ENCODE measurements at places on chromosomes 6 and 20.

GRCh38 chr6:82030761-82031503 lies 216.6 kb downstream of the IBTK start:
- no peak for DNase-seq

GRCh38 chr6:112241820-112242429 lies 12.4 kb downstream of the LAMA4 start:
- DNase-seq: no peak

DNA sequence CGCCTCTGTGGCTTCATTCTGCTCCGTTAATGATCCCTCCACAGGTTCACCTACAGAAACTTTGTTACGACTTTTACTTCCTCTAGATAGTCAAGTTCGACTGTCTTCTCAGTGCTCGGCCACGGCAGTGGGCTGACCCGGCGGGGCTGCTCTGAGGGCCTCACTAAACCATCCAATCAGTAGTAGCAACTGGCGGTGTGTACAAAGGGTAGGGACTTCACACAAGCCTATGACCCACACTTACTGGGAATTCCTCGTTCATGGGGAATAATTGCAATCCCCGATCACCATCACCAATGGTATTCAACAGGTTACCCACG lies 1959.2 kb upstream of the DEFB115 start:
- DNase-seq: no peak

DNA sequence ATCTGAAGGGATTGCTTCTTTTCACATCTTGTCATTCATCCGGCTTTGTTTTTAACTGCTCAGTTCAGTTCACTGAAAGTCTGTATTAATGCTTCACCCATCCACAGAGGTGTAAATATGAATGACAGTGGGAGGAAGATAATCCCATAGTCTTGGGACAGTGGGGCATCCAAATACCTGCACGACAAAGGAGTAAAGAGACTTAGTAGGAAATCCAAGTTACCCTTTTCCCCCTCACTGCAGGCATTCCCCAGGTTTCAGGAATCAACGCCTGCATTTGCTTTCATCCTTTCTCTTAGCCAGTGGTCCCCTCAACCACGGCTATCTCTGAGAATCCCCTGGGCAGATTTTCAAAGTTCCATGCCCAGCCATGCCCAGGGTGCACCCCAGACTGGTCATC lies 110.2 kb downstream of the MYLK4 start:
- no peak for DNase-seq

GRCh38 chr6:138862456-138862855 lies 66.6 kb downstream of the ECT2L start:
- DNase-seq: no peak

DNA sequence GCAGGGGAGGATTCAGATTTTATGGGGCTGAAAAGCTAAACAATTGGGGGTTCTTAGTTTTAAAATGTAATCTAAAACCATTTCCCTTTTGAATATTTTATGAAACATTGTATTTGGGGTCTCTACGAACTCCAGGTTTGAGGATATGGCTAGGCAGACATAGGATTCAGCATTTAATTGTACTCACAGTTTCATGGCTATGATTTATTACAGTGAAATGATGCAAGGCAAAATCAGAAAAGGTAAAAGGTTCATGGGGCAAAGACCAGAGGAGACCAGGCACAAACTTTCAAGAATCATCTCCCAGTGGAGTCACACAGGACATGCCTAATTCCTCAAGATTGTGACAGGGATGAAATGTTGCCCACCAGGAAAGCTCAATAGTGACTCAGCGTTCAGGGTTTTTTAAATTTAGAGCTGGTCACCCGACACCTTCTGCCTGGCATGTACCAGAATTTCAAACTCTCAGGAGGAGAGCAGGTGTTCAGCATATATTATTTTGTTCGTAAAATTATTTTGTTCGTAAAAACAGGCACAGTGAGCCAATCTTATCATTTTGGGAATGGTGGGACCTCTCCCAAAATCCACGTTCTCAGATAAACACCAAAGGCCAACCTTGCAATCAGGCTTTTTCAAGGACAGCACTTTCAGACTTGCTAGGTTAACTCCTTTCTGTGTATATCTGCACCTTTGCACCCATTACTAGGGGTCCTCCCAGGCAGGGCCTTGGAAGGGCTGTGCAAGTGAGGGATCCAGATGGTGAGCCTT lies 270.3 kb downstream of the NKAIN2 start:
- DNase-seq: no peak

DNA sequence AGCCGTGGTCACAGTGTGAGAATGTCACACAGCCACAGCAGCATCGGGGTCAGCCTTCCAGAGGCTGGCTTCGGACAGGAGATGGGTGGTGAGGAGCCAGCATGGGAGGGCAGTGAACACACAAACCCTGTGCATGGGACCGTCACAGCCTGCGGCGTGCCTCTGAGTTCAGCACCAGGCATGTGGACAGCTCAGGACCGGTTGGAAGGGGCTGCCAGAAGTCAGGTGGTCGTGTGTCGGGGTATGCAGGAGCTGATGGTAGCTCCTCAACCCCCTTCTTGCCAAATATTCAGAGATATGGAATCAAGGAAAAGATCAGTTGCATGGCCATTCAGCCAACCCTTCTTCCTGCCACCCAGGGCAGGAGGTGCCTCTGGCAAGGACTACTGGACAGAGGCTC lies 28.2 kb downstream of the MYT1 start:
- DNase-seq: no peak

DNA sequence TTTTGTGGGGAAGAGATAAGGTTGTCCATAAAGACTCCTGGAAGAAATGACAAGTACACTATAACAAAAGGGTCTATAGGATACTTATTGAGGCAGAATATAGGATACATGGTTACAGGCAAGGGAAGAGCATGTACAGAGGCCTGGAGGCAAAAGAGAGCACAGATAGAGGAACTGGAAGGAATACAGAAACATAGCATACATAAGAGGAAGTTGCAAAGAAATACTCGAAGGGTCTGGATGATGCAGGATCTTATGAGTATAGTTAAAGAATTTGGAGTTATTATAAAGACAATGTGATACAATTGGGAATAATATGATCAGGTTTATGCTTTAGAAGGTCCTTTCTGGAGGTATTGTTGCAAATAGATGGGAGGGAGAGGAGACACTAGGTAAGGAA lies 592.7 kb upstream of the POU3F2 start:
- no peak for DNase-seq

- DNase-seq: no peak
These were observed 452.0 kb downstream of the EPHA7 start for GRCh38 chr6:92967362-92967761.

DNA sequence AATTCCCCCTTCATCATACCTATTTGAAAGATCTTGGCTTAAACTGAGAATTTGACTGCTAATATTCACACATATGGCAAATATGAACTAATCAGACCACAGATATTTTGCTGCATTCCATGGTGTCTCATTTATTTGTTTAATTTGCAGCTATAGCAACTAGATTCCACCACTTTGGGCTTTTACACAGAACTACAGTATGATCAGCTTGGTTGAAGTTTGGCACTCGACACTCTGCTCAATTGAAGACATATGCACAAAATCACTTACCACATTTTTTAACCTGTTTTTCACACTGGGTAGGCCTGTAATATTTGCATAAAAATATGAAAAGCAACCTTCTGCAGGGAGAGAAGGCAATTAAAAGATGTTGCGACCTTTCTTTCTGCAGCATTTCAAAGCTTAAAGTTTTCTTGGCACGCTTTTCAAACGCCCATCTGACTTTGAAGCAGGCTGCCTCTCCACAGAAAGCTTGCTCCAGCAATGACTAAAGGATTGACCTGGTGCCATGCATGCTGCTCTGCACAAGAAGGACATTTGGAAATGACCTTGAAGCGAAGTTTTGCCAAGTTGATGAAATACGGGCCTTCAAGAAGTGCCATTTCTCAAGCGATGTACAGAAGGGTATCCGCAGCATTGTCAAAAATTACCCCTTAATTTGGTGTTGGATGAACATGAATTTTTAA lies 126.7 kb downstream of the AIG1 start:
- DNase-seq: no peak

GRCh38 chr6:166201878-166202277 lies 34.2 kb upstream of the TBXT start:
- DNase-seq: no peak

GRCh38 chr6:139146317-139146726 lies 11.4 kb downstream of the HECA start:
- no peak for DNase-seq

- no peak for DNase-seq
These were observed 102.4 kb downstream of the TFAP2C start for GRCh38 chr20:56731476-56731875.

GRCh38 chr20:34891166-34892062 lies 15.0 kb downstream of the ACSS2 start:
- no peak for DNase-seq

DNA sequence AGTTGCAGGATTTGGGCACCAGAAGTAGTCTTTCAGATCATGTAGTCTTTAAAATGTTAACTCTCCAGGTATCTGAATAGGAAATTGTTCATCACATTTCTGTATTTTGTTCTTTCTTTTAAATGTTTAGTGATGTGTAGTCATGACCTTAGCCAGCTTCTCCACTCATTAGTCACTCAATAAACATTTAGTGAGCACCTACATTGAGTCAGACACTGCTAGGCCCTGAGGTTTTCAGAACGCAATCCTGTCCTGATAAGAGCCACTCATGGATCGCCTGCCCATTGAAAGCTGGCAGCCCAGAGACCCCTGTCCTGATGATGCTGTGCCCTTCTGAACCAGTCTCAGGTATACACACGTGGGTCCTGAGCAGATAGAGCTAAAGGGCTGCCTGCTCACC lies 163.4 kb upstream of the HEY2 start:
- no peak for DNase-seq

GRCh38 chr6:19896693-19897010 lies 59.5 kb downstream of the ID4 start:
- no peak for DNase-seq

- DNase-seq: no peak
These were observed 14.4 kb downstream of the SNRPC start for GRCh38 chr6:34771727-34772126.

GRCh38 chr20:21358737-21359136 lies 38.6 kb downstream of the NKX2-4 start:
- DNase-seq: no peak

DNA sequence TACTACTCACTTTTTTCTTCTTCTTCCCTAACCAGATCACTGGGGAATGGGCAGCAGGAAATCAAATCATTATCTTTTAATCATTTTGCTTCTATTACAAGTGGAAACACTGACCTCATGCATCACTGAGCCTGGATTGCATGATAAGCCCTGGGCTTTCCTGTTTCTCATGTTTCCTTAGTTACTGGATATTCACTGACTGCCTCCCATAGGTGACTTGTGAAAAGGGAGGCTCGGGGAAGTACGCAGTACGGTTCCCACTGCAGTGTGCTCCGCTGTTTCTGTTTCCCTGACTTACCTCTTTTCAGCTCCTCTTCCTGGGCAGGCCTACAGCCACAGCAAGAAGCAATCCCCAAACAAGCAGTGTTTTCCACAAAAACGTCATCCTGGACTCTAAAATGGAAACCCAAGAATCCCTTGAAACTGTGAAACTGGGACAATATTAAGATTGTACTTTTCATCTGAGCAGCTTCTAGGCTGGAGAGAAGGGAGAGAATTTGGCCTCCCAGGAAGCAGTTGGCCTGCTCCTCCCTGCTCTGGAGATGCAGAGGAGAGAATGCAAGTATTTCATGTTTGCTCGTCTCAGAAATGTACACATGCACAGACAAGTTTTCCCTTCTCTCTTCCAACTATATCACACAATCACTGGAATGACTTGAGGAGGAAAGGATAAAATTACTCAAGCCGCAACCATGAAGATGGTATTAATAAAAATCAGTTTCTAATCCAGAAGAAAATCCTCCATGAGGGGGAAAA lies 13.1 kb downstream of the BTNL2 start:
- no peak for DNase-seq

- no peak for DNase-seq
These were observed 140.1 kb downstream of the NRN1 start for GRCh38 chr6:5866547-5867051.

DNA sequence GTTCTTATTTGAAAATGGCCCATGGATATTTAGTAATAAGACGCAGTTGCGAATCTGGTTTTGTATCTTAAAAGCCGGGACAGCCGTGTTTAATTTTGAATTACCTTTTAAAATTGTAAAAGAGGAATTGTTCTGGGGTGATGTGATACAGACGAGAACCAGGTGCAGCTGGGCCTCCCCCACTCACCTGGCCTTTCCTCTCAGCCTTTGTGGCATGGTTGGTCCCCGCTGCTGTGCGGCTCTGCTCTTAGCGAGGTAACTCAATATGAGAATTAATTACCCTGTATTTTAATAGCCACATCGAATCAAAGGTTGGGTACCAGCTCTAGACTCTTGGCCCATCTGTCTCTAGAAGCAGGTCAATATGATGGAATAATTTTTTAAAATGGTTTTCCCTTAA lies 56.5 kb upstream of the DACT2 start:
- no peak for DNase-seq

GRCh38 chr6:111854683-111855082 lies 18.6 kb downstream of the FYN start:
- DNase-seq: no peak

DNA sequence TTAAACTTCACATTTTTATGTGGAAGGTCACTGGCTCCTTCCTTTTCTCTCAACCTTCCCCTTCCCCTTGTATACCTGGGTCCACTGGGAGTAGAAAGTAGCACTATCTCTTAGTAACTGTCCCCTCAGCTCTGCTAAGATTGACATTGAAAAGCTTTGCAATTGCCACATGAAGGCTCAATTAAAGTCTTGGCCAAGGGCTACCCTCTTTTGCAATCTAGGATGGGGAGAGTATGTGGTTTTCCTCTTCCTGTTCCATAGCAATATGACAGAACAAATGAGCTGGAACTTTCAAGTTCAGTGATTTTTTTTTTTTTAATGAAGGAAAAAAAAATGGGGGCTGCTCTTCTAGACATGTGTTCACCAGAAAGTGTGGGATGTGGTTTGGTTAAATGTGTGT lies 37.1 kb downstream of the PROKR2 start:
- no peak for DNase-seq

DNA sequence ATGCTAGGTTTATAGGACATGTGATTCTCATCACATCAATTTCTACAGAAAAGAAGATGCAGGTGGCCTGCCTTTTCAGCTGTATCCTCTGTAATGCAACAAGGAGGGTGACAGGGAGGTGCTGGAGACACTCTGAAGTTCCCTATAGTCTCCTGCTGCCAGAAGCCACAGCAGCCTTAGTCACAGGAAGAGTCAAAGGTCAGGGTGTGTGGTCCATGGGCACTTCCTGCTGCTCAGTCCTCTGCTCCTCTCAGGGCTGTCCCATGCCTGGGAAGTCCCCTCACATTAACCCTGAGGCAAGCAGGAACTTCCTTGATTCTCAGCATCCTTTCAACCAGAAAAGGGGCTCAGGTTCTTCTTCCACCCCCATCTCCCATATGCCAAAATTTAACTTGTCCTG lies 144.8 kb upstream of the FOXA2 start:
- no peak for DNase-seq

DNA sequence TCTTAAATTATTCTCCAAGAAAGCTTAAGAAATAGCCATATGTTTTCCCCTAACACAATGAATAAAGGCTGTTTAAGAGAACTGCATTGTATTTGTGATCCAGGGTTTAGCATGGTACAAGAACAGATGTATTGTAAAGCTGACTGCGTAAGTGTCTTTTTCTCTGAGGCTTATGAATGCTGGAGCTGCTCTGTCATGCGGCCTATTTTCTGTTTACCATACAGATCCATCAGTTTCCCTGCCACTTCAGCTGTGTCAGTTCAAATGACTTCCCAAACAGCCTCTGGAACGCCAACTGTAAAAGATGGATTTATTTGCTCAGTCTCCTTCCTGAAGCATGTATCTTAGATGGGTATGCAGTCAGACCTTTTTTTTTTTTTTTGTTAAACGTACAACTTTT lies 419.3 kb upstream of the HS3ST5 start:
- DNase-seq: peak; percentile 18

GRCh38 chr20:6178537-6178936 lies 55.7 kb upstream of the FERMT1 start:
- DNase-seq: peak; percentile 15

All from retina (tissue), 1 donor.